ENCODE measurements at places on chromosomes 4 and X.

DNA sequence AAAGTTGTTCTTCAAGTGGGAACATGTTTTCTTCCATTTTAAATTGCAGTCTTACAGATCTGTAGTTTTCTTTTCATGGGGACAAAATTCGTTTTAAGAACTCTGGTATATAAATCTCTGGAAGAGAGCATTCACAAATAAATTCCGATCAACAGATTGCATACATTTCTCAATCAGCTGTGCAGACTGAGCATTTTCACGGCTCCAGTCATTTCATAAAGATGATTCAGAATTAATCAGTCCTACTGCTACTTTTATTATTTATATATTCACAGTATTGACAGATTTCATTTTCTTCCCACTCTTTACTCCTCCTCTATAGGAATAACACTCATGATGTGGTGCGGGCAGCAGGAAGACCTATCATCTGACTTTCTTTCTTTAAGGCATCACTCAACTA lies 534.9 kb upstream of the FTHL17 start:
- DNase-seq: no peak

DNA sequence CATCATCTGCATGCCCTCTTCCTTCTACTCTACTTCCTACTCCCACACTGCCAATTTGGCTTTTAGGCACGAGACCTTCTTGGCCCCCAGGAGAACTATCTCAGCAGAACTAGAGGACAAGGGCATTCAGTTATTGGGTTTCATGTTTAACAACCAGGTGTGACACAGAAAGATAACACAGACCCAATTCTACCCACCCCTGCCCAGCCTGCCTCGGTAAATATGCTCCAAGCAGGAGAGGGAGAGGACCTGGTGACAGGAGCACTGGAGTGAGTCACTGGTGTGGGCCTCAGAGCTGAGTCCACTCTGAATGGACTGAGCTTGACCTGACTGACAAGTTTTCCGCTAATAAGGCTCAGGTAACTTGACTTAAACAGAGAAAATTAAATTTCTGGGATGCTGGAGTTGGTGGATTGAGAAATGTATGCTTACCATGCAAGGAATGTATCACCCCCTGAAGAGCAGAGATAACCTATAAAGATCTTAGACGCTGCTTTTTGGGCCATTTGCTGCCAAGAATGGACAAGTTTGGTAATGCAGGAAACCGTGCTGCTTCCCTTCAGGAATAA lies 52.5 kb downstream of the CASP3 start:
- DNase-seq: no peak

DNA sequence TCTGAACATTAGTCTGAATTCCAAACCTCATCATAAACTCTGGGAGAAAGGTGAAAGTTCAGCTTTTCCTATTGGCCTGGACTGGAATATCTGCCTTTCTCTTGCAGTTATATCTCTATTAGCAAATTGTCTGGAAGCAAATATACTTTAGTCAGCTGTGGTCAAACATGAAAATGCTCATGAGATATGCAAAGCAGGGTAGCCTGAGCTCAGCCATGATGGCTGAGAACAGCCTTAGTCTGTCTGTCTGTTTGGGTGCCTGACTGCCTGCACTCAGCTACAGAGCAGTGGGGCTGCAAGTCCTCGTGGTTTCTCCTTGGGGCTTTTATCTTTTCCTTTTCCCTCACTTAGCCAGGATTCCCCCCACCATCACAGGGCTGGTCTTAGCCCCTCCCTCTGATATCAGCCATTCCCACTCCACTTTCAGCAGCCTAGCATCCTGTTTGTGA lies 19.5 kb upstream of the PGRMC2 start:
- DNase-seq: no peak

GRCh38 chr4:145716200-145716599 lies 36.3 kb downstream of the C4orf51 start:
- no peak for DNase-seq

DNA sequence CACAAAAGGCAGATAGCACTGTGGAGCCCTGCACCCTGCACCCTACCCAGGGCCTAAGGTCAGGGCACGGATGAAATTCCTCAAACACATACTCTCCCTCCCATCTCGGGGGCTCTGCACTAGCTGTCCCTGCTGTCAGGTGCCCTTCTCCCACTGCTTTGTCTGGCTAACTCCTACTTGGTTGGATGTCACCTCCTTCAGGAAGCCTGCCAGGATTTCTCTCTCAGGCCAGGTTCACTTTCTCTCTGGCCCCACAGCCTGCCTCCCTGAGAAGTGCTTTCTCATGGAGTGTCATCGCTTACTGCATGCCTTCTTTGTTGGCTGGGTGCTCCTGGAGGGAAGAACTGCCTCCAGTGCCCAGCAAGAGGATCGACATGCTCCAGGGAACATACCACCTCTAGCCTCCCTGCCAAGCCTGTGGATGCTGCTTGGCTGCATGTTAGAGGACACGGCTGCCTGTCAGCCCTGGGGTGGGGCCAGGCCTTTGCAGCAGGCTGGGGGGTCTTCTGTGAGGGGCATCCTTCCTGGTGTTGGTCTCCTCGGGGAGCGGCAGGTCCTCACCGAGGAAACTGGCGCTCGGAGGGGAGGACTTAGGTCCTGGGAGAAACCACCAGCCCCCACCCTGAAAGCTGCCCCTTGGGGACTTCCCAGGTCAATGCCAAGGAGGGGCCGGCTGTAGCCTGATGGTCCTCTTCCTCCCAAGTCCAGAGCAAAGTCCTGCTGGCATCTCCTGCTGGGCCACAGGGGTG lies 15.0 kb downstream of the ABLIM2 start:
- no peak for DNase-seq

DNA sequence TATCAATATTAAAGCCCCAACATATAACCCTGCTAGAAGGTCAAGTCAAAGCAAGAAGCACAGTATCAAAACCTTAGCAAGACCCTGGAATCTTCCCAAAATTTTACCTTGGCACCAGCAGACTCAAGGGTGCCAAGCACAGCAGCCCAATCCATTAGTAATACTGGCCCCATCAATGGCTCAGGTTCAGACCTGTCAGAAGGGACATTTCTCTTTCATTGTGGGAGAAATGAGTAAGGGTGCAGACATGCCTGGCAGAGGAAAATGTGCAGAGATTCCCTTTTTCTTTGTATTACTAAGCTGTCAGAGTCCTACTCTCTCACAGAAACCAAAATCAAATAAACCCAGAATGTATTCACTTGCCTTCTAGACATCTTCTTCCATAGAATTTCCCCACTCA lies 203.9 kb downstream of the EVC2 start:
- no peak for DNase-seq

GRCh38 chr4:32697281-32697814 lies 1977.2 kb downstream of the PCDH7 start:
- DNase-seq: no peak

GRCh38 chrX:154362085-154362742 lies 12.2 kb downstream of the FLNA start:
- DNase-seq: peak; percentile 36

DNA sequence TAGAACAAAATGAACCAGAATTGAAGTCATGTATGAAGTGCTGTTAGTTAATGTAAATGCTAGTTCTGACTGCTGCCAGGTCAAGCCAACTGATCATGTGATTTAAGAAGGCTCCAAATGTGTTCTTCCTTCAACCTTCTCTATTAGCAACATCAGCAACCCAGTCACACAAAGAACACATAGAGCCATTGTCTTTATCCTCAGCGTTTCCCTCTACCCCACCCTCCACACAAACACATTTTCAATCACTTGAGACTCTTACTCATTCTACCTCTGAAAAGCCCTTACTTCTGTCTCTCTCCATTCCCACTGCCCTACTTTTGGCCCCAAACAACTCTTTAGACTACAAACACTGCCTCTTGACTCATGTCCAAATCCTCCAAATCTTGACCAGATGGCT lies 89.7 kb upstream of the KDR start:
- no peak for DNase-seq

DNA sequence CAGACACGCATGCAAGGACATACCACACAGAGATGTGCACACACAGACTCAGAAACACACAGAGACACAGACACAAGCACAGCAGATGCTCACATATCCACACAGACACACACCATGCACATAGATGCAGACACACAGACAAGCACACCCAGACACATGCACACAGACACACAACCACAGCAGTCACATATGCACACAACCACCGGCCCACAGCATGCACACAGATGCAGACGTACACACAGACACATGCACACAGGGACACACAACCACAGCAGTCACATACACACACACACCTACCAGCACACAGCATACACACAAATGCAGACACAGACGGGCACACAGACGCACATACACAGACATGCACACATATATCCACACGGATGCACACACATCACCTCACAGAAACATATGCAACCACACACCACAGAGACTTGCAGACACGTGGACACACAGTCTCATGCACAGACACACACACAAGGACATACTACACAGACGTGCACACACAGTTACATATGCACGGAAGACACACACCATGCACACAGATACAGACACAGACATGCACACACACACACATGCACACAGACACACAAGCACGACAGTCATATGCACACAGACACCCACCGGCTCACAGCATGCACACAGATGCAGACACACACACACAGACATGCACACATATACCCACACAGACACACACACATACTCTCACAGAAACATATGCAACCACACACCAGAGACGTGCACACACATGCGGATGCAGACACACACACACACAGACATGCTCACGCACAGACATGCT lies 25.2 kb upstream of the SLC25A6 start:
- no peak for DNase-seq

DNA sequence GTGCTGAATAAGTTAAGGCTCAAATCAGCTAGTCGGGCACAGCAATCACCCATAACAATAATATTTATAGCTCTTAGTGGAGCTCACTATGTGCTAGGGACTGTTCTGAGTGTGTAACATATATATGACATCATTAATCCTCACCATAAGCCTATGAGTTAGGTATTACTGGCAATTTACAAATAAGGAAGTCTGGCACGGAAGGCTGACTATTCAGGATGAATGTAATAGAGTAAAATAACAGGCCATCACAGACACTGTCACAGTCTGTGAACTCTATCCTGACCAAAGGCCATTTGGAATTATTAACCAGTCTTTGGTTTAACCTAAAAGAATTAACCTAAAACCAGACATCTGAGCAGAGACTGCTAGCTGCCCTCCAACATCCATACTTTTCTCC lies 119.3 kb downstream of the C4orf51 start:
- no peak for DNase-seq

DNA sequence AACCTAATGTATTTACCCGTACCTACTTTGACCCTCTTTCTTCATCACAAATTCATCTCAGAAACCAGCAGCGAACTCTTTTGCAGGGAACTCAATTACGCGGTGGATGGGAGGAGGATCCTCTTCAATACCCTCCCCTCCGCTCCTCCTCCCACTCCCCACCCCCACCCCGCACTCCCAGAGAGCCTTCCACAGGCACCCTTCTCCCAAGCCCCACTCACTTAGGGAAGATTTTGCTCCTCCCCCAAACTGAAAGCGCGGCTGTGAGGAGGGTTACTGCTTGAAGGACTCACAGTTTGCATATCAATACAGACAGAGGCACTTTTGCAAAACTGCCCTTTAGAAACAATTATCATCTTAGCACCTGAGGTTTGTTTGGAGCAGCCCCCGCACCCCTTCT lies 960 bp upstream of the IL1RAPL1 start:
- DNase-seq: no peak

- no peak for DNase-seq
Observed at GRCh38 chr4:184972991-184973390, 45.3 kb upstream of the HELT start.

DNA sequence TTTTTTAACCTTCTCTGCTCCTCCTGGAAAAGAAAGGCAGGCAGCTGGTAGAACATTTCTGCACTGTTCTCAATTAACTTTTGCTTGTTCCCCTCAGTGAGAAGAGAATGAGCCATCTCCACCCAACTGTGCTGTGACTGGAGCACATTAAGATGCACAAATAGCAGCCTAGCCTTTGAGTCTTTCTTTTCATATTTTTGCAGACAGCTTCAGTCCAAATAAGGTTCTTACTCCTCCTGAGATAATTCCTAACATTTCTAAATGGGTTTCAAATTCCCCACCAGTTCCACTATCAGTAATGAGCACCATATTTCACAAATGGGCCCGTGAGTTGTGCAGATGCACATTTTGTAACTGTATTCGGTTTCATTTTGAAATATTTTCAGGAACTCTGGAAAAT lies 118.6 kb downstream of the SPCS3 start:
- DNase-seq: no peak

DNA sequence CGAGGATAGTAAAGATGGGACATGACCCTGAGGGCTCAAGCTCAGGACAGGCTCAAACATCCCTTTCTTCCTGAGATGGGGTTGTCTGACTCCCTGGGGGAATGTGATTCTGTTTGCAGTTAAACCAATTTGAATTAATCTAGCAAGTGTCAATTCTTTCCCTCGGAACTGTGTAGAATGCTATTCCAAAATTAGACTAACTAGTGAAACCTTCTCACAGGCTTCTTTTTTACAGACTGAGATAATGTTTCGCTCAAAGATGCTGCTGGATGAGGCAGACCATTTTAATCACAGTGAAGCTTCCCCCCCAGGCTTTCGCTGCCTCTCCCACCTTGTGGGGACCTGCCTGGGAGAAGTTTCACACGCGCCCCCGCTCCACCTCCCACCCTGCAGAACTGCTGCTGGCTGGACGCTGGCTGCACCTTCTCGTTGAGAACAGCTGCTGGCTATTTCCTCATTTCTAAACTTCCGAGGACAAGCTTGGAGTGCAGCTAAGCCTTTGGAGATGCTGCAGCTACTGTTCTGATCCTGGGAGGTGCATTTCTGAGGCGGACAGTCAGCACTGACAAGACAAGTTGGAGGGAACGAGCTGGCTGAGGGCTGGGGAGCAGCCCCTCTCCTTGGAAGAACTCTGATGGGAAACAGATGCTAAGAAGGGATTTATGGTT lies 297.8 kb downstream of the RAPGEF2 start:
- DNase-seq: peak; percentile 41

- no peak for DNase-seq
Observed at GRCh38 chr4:164215113-164215741, 538.7 kb upstream of the SMIM31 start.

- no peak for DNase-seq
Observed at GRCh38 chr4:174871407-174871806, 42.4 kb upstream of the GLRA3 start.

GRCh38 chrX:47361538-47362511 lies 8.6 kb upstream of the ZNF157 start:
- no peak for DNase-seq

- no peak for DNase-seq
Observed at GRCh38 chr4:89171176-89171805, 60.0 kb downstream of the TIGD2 start.

DNA sequence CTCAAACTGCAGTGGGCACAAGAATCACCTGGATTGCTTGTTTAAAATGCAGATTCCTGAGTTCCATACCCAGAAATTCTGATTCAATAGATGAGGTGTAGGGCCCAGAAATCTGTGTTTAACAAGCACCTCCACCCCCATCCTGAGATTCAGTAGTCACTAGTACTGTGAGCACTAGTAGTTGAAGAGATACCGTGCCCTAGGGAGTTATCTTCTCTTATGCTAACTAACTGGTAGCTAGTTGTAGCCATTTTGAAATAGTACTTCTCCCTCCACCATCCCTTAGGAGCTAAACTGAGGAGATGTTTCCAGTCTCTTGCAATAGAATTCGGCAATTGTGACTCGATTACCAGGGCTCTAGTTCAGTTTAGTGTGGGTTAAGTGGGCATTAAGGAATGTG lies 18.4 kb downstream of the KLHL34 start:
- DNase-seq: no peak
